ENCODE measurements at places on chromosomes 2 and 18.

- no peak for DNase-seq
Observed at GRCh38 chr18:76573325-76574025, 78.4 kb upstream of the ZNF516 start.

- no peak for DNase-seq
Observed at GRCh38 chr2:65921116-65921515, 488.7 kb upstream of the SPRED2 start.

GRCh38 chr18:26414901-26415440, 133.4 kb downstream of the KCTD1 start:
- no peak for DNase-seq

- DNase-seq, result no peak
Observed at GRCh38 chr2:200477667-200478131, 32.2 kb downstream of the KCTD18 start.

- peak; percentile 57 for DNase-seq
Observed at GRCh38 chr18:58373481-58373880, 255.4 kb downstream of the ALPK2 start.

DNA sequence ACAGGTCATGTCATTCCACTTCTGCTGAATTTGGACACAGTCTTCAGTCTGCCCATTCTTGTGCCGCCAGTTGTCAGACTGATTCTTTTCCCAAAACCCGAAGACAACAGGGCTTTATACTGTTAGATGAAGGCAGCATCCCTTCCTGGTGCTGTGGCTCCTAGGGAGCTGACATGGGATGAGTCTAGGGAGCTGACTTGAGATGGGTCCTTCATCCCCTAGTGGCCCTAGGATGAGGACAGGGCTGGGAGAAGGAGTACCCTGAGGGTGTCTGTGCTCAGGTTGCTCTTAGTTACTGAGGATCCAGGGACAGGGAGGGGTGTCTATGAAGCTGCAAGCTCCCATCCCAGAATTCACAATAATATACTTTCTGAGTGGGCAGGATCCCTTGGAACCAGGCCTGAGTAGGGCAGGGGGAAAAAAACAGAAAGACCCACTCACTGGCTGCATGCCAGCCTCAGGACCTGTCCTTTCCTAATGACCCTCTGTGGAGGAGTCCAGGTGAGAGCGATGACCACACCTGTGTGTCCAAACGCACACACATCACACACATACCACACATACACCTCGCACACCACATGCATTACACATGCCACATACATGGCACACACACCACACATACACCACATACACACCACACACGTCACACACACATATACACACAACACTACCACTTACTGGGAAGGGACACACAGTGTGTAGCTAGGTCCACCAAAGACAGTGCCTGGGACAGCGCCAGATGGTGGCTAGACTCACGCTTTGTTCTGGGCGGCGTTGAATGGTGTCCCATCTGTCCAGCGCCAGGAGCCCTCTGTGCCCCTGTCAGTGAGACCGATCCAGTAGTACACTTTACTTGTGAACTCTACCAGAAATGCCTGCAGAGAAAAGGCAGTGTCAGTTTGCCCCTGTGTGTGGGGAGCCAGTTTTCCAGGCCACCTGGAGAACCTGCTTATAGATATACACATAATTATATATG, 11.1 kb downstream of the CLEC4F start:
- no peak for DNase-seq

DNA sequence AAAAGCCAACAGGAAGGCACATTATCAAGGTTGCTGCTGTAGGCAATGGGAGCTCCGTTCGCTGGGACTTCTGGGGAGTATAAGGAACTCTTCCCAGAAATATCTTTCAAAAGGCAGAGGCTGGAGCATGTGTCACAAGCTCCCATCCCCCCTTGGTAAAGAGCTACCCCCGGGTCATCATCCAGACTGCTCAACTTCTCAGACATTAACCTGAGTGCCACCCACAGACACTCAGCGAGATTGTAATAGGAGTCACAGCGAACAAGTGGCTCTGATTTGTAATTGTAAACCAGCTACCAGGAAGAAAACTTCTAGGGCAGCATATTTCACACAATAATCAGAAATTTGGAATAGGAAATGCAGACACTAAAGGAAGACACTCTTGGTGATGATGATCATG, 290.2 kb upstream of the PARD3B start:
- DNase-seq, result no peak

DNA sequence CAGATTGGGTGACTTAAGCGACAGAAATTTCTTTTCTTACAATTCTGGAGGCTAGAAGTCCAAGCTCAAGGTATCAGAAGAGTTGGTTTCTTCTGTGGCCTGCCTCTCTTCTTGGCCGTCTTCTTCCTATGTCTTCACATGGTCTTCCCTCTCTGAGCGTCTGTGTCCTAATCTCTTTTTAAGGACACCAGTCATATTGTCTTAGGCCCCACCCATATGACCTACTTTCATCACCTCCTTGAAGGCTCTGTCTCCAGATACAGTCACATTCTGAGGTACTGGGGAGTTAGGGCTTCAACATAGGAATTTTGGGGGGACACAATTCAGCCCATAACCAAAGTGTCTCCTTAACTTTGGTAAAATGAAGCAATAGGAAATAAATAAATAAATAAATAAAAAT, 110.9 kb upstream of the EPC2 start:
- no peak for DNase-seq

- DNase-seq, result no peak
Observed at GRCh38 chr18:69628774-69629359, 228.2 kb downstream of the DOK6 start.

DNA sequence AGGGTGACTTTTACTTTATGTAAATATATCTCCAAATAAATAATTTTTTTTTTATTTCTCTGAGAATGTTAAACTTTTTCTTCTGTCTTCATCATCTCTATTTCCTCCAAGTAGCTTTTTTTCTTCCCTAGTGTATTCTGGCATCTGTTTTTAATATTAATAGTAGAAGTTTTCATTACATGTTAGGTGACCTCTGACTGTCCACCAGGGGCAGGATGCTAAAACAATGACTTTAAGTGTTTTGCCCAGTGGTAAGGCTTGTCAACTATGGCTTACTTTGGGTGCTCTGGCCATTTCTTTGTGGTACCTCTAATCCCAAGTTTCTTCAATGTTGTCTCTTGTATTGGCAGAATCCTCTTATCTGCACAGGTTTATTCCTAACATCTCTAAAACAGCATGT, 127.1 kb downstream of the SRBD1 start:
- no peak for DNase-seq

DNA sequence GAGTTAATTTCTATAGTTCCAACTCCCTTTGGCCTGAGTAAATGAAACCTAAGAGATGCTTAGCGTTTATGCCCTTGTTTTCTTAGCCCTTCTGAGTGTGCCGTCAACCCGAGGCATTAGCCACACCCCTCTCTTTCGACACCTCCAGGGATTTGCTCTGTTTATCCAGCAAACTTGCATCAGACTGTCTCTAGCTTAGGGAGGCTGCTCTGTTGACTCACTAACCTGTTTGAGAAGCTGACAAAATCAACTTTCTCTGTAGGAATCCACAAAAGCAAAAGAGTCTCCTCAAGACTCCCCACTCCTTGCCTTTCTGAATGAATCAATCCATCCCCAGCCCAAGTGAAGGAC, 317.6 kb downstream of the TNS1 start:
- DNase-seq, result no peak

GRCh38 chr2:237557633-237558015, 8.8 kb upstream of the PRLH start:
- no peak for DNase-seq

DNA sequence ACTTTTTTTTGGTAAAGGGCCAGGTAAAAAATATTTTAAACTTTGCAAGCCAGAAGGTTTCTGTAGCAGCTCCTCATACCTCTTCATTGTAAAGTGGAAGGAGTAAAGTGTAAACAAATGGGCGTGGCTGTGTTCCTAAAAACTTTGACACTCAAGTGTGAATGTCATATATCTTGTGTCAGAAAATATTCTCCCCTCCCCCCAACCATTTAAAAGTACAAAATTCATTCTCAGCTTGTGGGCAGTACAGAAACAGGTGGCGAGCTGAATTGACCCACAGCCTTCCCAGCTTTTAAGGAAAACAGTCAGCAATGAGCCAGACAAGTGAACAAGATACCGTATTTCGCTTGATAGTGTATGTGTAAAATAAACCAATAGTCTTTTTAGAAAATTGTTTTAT, 4.0 kb downstream of the YPEL5 start:
- DNase-seq, result no peak

DNA sequence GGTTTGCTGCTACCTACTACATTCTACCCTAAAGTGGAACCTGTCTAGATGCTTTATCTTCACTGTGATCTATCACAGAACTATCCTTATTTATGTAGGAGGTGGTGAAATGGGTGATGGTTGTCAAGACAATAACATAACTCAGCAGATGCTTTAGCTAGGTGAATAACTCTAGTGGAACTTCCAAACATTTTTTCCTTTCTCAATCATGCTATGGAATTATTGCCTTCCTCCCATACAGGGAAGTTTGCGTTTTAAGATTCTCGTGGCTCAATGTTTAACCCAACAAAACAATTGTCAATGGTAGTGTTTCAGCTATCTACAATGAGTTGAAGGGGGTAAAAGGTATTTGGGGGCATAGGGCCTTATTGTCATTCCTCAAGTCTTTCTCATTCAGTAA, 82.6 kb upstream of the GLI2 start:
- DNase-seq, result no peak

- DNase-seq, result no peak
Observed at GRCh38 chr18:65659912-65660311, 90.9 kb upstream of the CDH7 start.

DNA sequence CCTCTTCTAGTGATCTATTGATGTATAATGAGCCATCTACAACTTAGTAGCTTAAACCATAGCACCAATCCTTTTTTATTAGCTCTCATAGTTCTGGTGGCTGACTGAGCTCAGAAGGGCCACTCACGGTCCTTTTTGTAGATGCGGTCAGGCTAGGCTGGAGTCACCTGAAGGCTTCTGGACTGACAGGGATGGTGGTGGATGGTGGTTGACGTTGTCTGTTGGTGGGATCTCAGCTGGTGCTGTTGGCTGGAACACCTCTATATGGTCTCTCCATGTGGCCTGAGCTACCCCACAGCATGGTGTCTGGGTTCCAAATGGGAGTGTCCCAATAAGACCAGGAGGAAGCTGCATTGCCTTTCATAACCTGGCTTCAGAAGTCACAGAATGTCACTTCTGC, 68.0 kb downstream of the BCL2L11 start:
- peak; percentile 87 for DNase-seq

DNA sequence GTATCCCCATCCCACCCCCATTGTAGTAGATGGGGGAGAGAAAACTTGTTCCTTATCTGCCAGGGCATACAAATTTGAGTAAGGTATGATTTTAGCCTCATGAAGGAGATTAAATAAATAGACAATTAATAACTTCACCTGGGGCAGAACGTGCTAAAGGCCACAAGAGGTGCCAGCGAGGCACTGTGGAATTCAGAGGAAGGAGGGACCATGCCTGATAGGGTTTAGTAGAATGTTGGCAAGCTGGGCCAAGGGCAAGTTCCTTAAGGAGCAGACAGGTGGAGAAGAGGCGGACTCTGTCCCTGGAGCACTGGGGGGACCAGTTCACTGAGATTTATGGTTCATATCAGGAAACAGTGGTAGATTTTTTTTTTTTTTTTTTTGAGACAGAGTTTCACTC, 22.5 kb downstream of the STAMBP start:
- DNase-seq, result no peak

GRCh38 chr2:212903413-212903812, 248.0 kb downstream of the IKZF2 start:
- no peak for DNase-seq

DNA sequence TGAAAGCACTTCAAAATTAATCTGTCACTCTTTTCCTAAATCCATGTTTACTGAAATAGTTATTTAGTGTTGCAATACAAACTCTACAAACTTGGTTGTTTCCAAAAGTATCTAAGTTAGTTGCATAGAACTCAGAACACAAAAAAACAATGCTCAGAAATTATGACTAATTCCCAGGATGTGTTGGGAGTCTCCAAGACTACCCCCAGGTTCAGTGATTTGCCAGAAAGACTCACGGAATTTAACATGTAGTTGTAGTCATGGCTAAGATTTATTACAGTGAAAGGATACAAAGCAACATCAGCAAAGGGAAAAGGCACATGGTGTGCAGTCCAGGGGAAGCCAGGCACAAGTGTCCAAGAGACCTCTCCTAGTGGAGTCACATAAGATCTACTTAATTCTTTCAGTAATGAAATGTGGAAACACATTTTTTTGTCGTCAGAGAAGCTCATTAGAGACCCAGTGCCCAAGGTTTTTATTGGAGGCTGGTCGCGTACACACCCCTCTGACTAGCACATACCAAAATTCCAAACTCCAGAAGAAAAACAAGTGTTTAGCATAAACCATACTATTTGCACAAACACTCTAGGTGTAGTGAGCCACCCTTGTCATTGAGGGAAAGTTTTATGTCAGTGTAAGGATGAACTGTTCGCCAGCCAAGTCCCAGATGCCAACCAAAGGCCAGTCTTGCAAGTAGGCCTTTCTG, 43.3 kb upstream of the CYP20A1 start:
- DNase-seq, result no peak

- peak; percentile 12 for DNase-seq
Observed at GRCh38 chr2:128375454-128375853, 56.8 kb upstream of the HS6ST1 start.

DNA sequence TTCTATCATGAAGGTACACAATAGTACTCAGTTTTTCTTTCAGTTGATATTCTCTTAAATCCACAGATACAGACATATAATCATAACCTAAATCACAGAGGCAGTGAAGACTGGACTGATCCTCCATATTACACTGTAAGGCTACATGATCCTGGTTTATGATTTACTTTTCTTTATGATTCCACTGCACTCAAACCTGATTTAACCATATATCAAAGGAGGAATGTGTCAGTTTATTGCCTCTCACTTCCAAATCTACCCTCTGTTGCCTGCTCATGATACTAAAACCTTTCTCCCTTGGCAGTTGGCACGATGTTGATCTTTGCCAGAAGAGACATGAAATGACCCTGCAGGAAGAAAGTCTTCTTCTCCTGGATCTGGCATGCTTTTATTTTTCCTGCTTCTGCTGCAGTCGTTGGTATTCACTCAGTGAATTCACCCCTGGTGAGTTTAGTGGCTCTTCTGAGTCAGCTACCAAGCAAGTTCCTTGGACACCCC, 426.4 kb downstream of the MBD2 start:
- no peak for DNase-seq

DNA sequence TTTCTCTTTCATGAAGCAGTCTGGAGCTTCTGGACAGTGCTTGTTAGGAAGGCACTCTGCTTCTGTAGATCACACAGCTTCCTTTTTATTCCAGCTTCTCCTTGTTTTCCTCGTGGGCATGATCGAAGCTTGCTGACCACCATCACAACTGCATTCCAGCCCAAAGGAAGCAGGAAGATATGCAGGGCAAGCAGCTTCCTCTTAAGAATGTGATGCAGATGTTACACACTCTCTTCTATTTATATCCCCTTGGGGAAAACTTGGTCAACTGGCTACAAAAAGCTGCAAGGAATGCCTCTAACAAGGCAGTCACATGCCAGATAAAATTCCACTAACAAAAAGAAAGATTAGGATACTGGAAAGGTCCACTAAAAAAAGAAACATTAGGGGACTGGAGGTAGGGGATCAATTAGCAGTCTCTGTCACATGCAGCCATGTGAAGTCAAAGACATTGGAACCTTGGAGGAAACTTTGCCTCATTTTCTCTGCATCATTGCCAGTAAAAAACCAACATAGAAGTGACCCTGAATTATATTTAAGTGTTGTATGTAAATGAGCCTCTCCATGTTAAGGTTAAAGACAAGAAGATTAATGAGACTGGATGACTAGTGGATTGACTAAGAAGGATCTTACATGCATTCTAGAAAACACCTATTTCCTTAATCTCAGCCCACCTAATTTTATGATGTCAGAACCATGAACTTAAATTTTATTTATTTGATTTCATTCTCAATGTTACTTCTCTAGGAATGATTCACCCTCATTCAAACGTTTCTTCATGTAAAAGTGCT, 98.3 kb downstream of the NAB1 start:
- no peak for DNase-seq

- no peak for DNase-seq
Observed at GRCh38 chr2:12733846-12734245, 17.1 kb downstream of the TRIB2 start.

Data from DMS79 treated with DMSO at 0.1 percent for 48 hours (cell line).